ENCODE measurements at places on chromosomes 13 and 19. TPM values are rescaled to one million over a fixed set of nuclear protein-coding genes. Genes with fewer than 3 reads are reported as not detected.

Gene MEF2B
- not detected for total RNA-seq

Gene CASP14
- not detected for total RNA-seq

Gene NLRP5
- not detected for total RNA-seq

Gene ZNF444
- total RNA-seq: 26.1 TPM

Gene PLA2G4C
- total RNA-seq: 1.1 TPM

Gene PBX4
- total RNA-seq: 1.8 TPM

Gene CYP2F1
- not detected for total RNA-seq

Gene MADCAM1
- total RNA-seq: 0.13 TPM

Gene ZNF568
- total RNA-seq: 3.1 TPM

Gene KCNN1
- total RNA-seq: not detected

Gene GARIN5B
- total RNA-seq: not detected
